Stimulated activated CD4-positive, alpha-beta T cell treated with anti-CD3 and anti-CD28 coated beads, Interleukin-1b, Interleukin-23, amount 100 ng/mL, for 1 hour (primary cell): ENCODE measurements at places on chromosomes 6 and 20.

DNA sequence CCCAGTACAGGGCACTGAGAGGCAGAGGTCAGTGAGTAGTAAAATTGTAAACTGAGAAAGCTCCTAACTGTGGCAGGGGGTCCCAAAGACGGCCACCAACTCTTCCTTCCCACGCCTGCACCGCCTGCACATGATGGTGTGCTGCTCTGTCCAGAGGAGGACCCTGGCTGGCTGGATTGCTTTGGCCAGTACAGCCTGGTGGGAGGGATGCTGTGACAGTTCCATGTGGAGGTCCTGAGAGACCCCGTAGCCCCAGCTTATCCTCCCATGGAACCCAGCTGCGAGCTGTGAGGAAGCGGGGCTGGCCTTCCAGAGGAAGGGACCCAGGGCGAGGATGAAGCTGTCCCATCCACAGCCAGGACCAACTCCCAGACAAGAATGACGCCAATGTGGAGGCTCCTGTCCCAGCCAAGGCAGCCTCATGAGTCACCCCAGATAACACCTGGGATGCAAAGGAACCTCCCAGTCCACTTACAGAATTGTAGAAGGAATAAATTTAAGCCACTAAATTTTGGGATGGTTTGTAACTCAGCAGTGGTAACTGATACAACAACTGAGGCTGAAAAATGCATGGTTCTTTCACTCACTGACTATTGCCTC lies 2.0 kb upstream of the ACSS1 start:
- no peak for DNase-seq

GRCh38 chr20:49987868-49988690 lies 5.3 kb downstream of the SNAI1 start:
- DNase-seq = no peak

- DNase-seq = no peak
These were observed 57.5 kb upstream of the IL20RA start for GRCh38 chr6:137102050-137102848.

DNA sequence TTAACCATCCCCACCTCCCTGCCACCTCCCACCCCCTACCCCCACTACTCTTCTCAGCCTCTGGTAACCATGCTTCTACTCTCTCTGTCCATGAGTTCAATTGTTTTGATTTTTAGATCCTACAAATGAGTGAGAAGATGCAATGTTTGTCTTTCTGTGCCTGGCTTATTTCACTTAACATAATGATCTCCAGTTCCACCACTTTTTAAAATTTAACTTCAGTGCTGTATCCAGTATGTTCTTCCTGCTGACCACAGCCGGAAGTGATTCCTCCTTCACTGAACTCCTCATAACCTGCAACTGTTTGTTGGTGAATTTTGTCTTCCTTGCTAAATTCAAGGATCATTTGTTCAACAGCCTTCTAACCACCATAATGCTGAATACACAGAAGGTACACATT lies 3.9 kb downstream of the MAP7 start:
- DNase-seq = no peak

DNA sequence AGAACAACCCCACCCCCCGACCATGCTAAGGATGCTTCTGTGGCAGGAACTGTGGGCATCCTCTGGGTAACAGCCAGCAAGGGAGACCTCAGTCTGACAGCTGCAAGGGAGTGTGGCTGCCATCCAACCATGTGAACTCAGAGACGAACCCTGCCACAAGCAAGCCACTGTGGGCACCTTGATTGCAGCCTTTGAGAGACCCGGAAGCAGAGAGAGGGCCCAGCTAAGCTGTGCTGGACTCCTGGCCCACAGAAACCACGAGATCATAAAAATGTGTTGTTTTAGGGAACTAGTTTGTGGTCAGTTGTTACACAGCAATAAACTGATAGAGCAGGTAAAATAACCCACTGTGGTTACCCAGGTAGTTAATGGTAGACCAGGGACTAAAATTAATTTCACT lies 414.6 kb downstream of the CDH26 start:
- no peak for DNase-seq

DNA sequence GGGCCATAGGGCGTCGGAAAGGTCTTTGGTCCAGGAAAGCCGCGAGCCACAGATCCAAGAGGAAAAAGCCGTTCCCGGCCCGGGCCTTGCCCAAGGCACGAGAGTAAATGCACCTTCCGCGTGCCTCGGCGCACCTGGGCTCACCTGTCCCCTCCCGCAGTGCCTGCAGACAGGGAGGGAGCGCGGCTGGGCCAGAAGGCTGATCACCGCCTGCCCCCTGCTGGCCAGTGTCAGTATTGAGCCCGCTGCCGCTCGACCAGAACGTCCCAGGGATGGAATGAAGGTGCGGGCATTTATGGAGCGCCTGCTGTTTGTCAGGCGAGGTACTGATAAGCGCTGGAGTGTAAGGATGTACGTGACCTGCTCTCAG lies 679 bp upstream of the LPIN3 start:
- peak; percentile 63 for DNase-seq

DNA sequence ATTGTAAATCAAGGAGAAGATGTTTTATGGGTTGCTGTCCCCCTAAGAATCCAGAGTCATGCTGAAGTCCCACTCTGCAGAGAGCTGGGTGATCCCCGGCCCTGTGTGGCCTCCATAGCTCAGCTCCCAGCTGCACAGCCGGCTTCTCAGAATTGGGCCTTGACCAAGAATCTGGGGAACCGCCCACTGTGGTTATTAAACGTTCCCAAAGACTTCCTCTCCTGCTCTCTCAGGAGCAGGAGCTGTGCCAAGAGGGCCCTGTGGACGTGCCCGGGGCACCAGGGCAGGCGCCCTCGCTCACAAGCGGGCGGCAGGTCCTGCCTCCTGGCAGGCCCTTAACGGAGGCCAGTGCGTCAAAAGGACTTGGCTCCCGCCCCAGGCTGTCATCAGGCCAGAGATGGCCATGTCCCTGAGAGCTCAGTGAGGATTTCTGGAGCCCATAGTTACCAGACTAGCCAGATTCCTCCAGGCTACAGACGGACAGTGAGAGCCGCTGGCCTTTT lies 30.4 kb downstream of the ZC3H12D start:
- no peak for DNase-seq

GRCh38 chr6:116268589-116269293 lies 11.0 kb downstream of the TSPYL1 start:
- no peak for DNase-seq

GRCh38 chr6:1327630-1328029 lies 15.7 kb downstream of the FOXQ1 start:
- DNase-seq = no peak

DNA sequence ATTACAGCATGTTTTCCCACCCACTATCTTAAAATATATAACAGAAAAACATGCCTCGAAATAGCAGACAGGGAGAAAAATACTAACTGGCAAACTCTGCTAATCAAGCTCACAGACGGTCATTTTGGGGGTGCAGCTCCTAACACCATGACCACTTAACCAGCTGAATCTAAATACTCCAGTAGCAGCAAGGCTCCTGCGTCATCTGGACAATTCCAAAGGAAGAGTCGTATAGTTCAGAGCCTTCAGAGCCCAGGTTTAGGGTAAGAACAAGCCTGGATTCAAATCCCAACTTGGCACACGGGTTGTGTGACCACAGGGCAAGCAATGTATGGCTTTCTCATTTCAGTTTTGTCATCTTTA lies 81.3 kb upstream of the COL21A1 start:
- DNase-seq = no peak

GRCh38 chr6:144736763-144737162 lies 451.6 kb downstream of the UTRN start:
- DNase-seq = no peak

DNA sequence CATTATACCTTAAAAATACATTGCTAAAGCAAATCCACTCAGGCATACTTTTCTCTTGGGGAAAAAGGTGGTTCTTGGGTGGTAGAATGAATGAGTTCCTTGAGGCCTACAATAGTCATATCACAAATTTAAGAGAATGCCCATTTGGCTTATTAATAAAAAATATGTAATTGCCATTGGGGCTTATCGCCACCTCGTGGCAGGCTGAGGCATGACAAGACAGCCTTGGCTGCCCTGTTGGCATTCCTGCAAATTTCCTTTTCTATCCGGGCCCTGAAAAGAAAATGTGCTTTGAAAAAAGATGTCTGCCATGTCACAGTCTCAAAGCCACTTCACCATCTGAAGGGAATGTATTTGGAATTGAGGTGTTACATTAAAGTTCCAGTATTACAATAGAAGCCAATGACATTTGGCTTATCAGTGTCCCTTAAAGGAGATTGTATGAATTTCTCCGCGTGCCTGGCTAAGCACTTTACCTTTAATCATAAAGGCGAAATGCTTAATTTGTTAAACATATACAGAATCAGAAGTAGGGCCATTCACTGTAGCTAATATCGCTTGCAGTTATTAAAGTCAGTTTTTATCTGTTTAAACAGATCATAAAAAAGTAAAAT lies 188.3 kb upstream of the ZFP64 start:
- no peak for DNase-seq

DNA sequence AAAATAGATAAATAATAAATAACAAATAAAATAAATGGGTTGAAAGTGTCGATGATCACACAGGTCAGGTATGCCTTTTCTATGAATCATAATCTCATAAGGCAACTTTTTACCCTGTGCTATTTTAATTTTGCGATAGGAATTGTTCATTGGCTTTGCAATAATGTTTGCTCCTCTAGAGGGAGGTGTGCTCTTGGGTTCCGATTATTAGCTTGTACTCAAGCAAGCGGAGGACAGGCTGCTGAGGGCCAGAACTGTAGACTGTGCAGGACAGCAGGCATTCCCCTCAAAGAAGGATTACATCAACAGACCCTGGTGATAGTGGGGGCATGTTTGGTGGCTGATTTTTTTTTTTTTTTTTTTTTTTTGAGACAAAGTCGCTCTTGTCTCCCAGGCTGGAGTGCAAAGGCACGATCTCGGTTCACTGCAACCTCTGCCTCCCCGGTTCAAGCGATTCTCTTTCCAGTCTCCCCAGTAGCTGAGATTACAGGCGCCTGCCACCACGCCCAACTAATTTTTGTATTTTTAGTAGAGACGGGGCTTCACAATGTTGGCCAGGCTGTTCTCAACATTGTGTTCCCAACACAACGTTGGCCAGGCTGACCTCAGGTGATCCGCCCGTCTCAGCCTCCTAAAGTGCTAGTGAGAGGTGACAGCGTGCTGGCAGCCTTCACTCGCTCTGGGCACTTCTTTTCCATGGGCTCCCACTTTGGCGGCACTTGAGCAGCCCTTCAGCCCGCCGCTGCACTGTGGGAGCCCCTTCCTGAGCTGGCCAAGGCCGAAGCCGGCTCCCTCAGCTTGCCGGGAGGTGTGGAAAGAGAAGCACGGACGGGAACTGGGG lies 35.6 kb downstream of the RIOK1 start:
- no peak for DNase-seq

GRCh38 chr6:168920289-168920688 lies 333.4 kb downstream of the THBS2 start:
- DNase-seq = no peak

DNA sequence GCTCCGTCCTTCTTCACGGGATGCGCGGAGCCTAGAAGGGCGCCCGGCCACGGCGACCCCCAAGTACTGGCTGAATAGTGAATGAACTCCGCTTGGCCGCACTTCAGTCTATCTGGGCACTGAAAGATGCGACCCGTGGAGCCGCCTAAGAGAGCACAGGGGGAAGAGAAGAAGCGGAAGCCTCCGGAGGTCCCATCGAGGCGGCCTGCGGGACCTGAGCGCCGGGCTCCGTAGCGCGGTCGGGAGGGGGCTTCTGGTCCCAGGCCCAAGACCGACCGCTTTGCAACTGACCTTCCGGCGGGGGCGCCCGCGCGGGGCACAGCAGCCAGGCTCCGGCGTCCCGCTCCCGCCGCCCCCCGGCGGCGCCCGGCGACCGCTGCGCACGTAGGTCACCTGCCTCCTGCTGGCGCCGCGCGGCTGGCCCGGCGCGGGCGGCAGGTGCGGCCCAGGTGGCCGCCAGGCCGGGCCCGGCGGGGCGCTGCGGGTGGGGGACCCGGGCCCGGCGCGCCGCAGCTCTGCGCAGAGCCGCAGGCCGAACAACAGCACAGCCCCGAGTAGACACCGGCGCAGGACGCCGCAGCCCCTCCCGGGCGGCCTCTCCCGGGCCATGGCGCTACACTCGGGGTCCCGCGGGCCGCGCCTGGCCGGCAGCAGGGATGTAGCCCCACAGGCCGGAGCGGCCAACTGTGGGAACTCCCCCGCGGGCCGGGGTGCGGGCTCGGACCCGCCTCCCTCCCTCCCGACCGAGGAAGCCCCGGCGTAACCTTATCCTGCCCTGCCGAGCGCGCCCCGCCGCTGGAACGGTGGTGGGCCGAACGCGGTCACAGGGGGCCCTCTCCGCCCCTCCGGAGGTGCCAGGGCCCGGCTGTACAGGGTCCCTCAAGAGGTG lies at the start of gene METTL24:
METTL24 (minus strand) TSS at position 686 of the 889 bp plus-strand sequence; CDS start at position 609, 77 bp downstream.
- DNase-seq = no peak

DNA sequence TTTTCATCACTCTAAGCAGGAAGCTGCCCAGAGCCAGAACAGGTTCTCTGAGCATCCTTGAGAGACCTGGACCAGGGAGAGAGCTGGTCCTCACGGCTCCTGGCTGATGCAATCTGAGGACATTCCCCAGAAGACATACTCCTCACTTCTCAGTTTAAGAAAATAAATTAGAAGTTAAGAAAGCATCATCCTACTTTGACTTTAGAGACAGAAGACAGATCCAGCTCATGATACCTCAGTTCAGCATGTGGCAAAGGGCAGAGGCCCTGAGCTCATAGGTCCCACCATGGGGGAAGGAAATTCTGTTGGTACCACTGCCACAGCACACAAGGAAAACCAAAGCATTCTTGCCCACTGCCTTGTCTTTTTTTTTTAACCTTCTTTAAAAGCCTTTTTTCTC lies 378.1 kb upstream of the JARID2 start:
- no peak for DNase-seq

- DNase-seq = no peak
These were observed 34.9 kb downstream of the UQCC2 start for GRCh38 chr6:33676416-33677142.

- no peak for DNase-seq
These were observed 18.8 kb downstream of the HEBP2 start for GRCh38 chr6:138422861-138423260.

DNA sequence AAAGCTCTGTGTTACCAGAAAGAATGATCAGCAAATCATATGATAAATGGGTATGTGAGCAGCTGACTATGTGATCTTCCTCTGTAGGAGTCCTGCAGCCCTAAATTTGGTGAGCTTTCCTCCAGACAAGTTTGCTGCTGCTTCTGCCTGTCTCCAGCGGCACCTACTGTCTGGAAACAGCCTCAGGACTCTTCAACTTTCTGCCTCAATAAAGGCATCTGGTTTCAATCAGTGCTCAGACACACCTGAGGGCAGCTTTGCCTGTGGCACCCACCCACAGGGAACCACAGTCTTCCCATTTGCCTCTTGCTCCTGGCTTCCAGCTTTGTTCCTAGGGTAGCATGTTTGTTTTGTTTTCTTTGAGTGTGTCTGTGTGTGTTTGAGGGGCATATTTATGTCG lies 727.9 kb upstream of the MAN1A1 start:
- no peak for DNase-seq

GRCh38 chr20:44109951-44110361 lies 77.0 kb downstream of the JPH2 start:
- no peak for DNase-seq

- DNase-seq = no peak
These were observed 3.0 kb upstream of the DLGAP4 start for GRCh38 chr20:36303020-36303595.

GRCh38 chr6:126907996-126908395 lies 210.5 kb upstream of the RSPO3 start:
- no peak for DNase-seq
